ENCODE measurements at places on chromosomes 7 and 10. TPM values are rescaled to one million over a fixed set of nuclear protein-coding genes. Genes with fewer than 3 reads are reported as not detected.

- peak; percentile 91 for DNase-seq
Measured at GRCh38 chr10:118595598-118596425, at the start of gene PRLHR. TSS of gene PRLHR (minus strand) at chr10:118595648. CDS start at chr10:118595244, 404 bp downstream.

DNA sequence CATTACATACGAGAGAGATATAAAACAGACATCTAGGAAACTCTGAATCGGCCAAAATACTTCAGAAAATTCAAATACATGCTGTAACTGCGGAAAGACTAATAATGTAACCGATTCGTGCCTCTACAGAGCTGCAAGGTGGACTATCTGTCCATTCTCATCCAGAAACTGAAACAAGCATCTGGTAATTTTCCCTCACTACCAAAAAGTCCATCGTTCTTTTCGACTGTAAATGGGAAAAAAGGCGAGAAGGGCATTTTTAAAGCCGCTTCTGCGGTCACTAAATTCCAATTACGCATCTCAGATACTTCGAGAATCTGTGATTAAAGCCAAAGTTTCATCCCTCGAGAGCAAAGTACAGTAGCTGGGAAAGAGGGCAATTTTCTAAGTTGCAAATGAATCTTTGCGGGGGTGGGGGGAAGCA is 1.3 kb downstream of the OGA start:
- no peak for DNase-seq

DNA sequence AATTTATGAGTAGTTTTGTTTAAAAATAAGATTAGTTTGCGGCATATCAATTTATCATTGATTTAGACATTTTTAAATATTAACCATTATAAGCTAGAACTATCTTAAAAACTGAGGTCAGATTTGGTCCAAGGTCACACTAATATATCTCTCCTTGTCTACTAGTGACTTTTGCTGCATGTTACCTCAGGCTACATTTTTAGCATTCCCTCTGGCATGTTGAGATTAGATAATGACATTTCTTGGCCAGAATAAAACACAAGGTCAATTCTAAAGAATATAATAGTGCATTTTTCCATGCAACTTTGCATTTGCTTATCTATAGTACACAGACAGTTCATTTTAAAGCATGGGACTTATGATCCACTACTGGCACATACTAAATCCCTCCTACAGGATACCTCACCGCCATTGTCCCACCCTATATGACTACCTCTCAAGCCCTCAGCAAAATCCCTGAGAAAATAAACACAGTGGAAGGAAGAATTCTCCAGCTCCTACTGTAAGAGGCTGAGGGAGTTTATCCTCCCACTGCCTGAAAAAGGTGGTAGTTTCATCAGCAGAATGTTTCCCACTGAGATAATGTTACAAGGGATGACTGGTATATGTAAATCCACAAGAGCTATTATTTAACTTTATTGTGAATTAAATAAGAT is 816.4 kb downstream of the GRM8 start:
- DNase-seq, result no peak

GRCh38 chr10:78576276-78576675 is 492.5 kb upstream of the ZMIZ1 start:
- no peak for DNase-seq

AUTS2 gene
- 57.1 TPM for total RNA-seq
